Spleen (tissue), 13 donors: ENCODE measurements at places on chromosomes 12 and 14. TPM values are rescaled to one million over a fixed set of nuclear protein-coding genes. Genes with fewer than 3 reads are reported as not detected.

Gene GPR84
- 7.5 TPM for total RNA-seq

Gene CIPC
- total RNA-seq, result 18.4 TPM

Gene VEZT
- total RNA-seq, result 53.2 TPM

Gene MYO1H
- total RNA-seq, result not detected

Gene RD3L
- not detected for total RNA-seq

Gene SPTB
- 3.9 TPM for total RNA-seq

Gene TOMM20L
- not detected for total RNA-seq

Gene SLCO1B1
- total RNA-seq, result not detected

Gene CAPS2
- total RNA-seq, result 22.6 TPM

Gene GPHB5
- not detected for total RNA-seq

Gene BEGAIN
- total RNA-seq, result 3.8 TPM

Gene CFAP251
- 9.9 TPM for total RNA-seq

Gene TSHR
- not detected for total RNA-seq

Gene CISTR
- total RNA-seq, result not detected

Gene SYT1
- total RNA-seq, result 2.4 TPM

Gene ADCY6
- 20.4 TPM for total RNA-seq

Gene DHRS4
- 26.1 TPM for total RNA-seq

Gene SIX1
- total RNA-seq, result not detected

Gene CLEC7A
- total RNA-seq, result 74.5 TPM

Gene CLEC14A
- total RNA-seq, result 23.0 TPM

Gene KRT83
- total RNA-seq, result not detected

Gene PZP
- total RNA-seq, result 2.6 TPM

Gene EML1
- total RNA-seq, result 6.3 TPM

Gene APOLD1
- 79.5 TPM for total RNA-seq

Gene TMEM229B
- total RNA-seq, result 29.0 TPM

Gene CEBPE
- 5.7 TPM for total RNA-seq

Gene RNASE7
- total RNA-seq, result not detected

Gene RTN1
- 38.0 TPM for total RNA-seq

Gene NPFF
- not detected for total RNA-seq

Gene SIX6
- total RNA-seq, result not detected
